NCI-H774 (cell line): ENCODE measurements at places on chromosomes 6 and 20.
A peak's percentile ranks its signal among the peaks of the same experiment; 100 is the strongest.

- peak; percentile 58 for DNase-seq
These were observed at the start of gene POPDC3 for GRCh38 chr6:105179244-105180065. TSS of gene POPDC3 (minus strand) at chr6:105180014. CDS start at chr6:105161909, 18,105 bp downstream.

GRCh38 chr6:42715871-42716270, 6.5 kb downstream of the PRPH2 start:
- no peak for DNase-seq

- DNase-seq, result no peak
These were observed 41.5 kb downstream of the SENP6 start for GRCh38 chr6:75643173-75643572.

GRCh38 chr6:148611213-148611612, 135.6 kb upstream of the UST start:
- no peak for DNase-seq

DNA sequence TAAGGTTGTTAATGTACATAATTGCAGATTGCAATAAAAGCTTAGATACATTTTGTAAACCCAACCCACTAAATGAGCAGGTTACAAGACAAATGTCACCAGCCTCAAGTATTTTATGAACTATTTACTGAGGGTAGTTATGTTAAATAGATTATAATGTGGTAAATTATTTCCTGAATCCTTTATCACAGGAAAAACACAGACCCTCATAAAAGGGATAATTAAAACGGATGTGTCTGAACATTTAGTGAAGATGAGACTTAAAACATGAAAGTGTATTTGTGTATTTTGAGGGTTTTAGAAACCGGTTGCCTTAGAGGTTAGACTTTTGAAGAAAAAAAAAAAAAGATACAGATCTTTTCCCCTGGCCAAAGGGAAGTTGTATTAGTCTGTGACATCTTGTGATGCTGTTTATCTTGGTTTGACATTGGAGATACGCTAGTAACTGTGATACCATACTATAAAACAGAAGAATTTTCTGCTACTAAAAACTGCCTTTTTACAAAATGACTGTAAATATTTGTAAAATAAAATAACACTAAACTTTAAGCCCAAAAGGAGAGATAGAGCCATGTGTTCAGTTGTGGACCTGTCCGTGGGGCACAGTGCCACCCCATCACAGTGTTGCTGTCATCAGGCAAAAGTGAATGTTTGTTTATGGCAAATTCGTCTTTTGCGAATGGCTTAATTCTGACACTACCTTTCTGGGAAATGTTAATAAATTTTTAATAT, 9.7 kb downstream of the DYNLT1 start:
- DNase-seq, result no peak
